Epithelial cell of proximal tubule (primary cell): ENCODE measurements at places on chromosomes 3 and 15. TPM values are rescaled to one million over a fixed set of nuclear protein-coding genes. Genes with fewer than 3 reads are reported as not detected.

The PRSS50 gene
- total RNA-seq: not detected in 2 replicates

The GLCE gene
- total RNA-seq: 12.7 and 17.7 TPM in 2 replicates

The SLC15A2 gene
- total RNA-seq: 0.22 and 0.40 TPM in 2 replicates

The NXPE3 gene
- 8.0 and 11.5 TPM in 2 replicates for total RNA-seq
